ENCODE measurements at places on chromosomes 4 and X.

- no peak for DNase-seq
These were observed 19.5 kb upstream of the PDCL2 start for GRCh38 chr4:55611358-55612059.

- DNase-seq = no peak
These were observed 45.6 kb upstream of the MED14 start for GRCh38 chrX:40780951-40781350.

GRCh38 chr4:152784490-152785350 lies 5.0 kb downstream of the ARFIP1 start:
- no peak for DNase-seq

DNA sequence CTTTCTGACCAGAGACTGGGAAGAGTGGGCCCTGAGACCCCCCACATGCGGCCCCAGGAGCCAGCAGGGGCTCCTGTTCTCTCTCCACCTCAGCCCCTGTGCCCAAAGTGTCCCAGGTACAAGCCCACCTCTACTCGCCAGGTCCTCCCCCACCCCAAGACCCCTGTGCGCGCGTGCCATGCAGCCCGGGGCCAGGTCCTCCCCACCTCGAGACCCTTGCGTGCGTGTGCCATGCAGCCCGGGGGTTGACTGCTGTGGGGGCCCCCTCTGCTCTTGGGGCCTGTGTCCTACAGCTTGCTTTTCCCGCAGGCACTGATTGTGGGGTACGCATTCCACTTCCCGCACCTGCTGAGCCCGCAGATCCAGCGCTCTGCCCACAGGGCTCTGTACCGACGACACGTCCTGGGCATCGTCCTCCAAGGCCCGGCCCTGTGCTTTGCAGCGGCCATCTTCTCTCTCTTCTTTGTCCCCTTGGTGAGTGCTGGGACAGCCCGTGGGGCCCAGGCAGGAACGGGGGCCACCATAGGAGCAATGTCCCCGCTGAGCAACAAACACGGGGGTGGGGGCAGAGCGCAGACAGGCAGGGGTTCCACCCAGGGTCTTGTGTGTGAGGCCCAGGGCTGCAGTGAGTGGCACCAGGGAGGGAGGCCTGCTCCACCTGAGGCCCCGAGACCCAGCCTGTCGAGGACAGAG lies 20.3 kb downstream of the DGKQ start:
- no peak for DNase-seq

- no peak for DNase-seq
These were observed 77.9 kb downstream of the CXXC4 start for GRCh38 chr4:104416725-104417356.

DNA sequence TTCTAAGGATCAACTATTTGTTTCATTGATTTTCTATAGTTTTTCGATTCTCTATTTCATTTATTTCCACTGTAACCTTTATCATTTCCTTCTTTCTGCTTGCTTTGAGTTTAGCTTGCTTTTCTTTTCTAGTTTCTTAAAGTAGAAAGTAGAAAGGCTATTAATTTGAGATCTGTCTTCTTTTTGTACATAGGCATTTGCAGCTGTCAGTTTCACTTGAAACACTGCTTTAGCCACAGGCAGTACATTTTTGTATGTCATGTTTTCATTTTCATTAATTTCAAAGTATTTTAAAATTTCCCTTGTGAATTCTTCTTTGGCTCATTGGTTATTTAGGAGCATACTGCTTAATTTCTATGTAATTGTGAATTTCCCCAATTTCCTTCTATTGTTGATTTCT lies 152.2 kb downstream of the SH3KBP1 start:
- DNase-seq = no peak

GRCh38 chr4:122758033-122758432 lies 25.5 kb downstream of the BBS12 start:
- no peak for DNase-seq

GRCh38 chr4:13641084-13641483 lies 13.6 kb upstream of the BOD1L1 start:
- no peak for DNase-seq

GRCh38 chr4:186789651-186790050 lies 66.0 kb upstream of the FAT1 start:
- DNase-seq = peak; percentile 66

DNA sequence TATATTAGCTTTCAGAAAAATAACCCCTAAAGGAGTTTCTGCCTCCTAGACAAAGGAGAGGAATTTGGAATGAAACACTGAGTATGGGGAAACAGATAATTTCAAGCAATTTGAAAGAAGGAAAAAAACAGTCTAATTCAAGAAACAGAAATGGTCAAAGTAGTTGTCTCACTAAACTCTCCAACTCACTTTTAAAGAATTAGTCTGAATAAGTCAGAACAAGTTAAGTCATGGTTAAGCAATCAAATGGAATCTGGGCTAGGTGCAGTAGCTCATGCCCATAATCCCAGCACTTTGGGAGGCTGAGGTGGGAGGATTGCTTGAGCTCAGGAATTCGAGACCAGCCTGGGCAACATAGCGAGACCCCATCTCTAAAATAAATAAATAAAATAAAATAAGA lies 95.7 kb upstream of the GRIA3 start:
- no peak for DNase-seq

GRCh38 chr4:41882625-41883347 lies 52.4 kb upstream of the TMEM33 start:
- DNase-seq = no peak

- DNase-seq = no peak
These were observed 69.7 kb downstream of the MCUB start for GRCh38 chr4:109629775-109630174.

DNA sequence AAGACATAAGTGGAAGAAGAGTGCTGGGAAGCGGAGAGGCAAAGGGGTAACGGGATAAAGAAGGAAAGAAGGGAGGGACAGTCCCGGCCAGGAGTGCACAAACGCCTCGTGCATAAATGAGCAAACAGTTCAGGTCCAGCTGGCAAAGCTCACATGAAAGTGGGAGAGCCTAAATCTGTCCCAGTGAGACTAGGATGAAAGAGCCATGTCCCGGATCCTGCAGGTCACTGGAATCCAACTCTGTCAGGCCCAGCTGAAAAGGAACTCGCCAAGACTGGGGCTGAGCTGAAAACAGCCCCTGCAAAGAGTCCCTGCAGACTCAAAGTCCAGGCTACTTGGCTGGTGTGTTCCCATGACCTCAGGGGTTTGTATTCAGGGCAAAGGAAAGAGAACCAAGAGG lies 38.0 kb upstream of the CRMP1 start:
- no peak for DNase-seq

- no peak for DNase-seq
These were observed 39.0 kb downstream of the F11 start for GRCh38 chr4:186304866-186305505.

DNA sequence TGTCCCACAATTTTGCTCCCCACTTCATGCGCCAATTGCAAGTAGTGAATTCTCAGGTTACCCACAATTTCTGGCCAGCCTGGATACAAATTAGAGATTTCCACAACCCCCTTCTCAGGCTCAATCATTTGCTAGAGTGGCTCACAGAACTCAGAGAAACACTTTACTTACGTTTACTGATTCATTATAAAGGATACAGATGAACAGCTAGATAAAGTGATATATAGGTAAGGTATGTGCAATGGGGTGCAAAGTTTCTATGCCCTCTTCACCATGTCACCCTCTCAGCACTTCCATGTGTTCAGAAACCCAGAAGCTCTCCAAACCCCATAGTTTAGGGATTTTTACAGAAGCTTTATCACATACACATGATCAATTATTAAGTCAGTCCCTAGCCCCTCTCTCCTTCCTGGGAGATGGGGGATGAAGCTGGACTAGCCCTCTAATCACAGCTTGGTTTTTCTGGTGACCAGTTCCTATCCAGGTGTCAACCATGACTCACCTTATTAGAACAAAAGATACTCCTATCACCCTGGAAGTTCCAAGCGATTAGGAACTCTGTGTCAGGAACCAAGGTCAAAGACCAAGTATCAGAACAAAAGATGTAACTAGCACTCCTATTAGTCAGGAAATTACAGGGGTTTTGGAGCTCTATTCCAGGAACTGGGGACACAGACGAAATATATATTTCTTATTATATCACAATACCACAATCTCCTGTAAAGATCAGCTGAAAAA lies 33.5 kb upstream of the PRRG1 start:
- no peak for DNase-seq

DNA sequence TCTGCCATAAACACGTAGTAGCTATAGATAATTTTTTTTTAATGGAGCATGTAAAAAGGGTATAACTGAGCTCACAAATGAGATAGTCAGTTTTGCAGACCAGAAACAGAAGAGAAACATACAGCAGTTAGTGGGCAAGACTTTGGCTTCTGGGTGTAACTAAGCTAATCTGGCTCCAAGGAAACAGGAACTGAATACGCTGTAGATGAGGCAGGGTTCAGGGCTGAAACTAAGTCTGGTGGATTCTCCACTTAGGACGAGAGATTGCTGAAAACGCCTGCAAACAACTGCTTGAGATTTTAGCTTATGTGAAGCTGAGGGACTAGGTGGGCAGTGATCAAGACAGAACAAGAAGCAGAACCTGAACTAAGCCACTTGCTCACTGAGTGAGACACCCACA lies 91.7 kb downstream of the SMIM20 start:
- DNase-seq = no peak

DNA sequence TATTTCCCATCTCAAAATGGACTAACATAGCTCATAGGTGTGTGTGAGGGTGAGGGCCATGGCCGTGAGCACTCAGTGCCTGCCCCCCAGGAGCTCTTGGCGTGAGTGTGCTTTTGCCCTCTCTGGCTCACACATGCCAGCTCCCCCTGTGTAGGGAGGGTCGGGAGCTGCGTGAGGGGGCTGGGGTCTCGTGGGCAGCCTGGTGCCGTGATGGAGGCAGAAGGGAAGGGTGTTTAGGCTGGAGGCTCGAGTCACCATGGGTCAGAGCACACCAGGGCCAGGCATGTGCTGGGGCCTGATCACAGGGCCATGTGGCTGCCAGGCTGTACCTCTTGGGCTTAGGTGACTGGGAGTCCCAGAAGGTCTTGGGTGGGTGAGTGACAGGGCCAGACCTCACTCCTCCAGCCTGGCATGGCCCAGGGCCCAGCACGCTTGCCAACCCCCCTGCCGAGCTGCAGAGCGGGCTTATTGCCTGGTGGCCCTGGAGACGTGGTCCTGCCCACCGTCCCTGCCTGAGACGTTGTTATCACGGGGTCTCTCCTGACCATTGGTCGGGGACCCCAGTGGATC lies 44.0 kb downstream of the ADRA2C start:
- DNase-seq = no peak

Measured in AG04450 (cell line).